Neural progenitor cell (in vitro differentiated cells): ENCODE measurements at places on chromosomes 7 and 10. TPM values are rescaled to one million over a fixed set of nuclear protein-coding genes. Genes with fewer than 3 reads are reported as not detected.

- H3K4me1 ChIP-seq: peaks cover 17% of the 10 kb centered on the region
- H3K36me3 ChIP-seq: no peaks in the 10 kb centered on the region
- H3K27ac ChIP-seq: no peak overlapping the region
- H3K27me3 ChIP-seq: no peaks in the 10 kb centered on the region
Measured at GRCh38 chr10:30111340-30112022, 52.1 kb upstream of the JCAD start.

GRCh38 chr7:55552320-55553023, 19.8 kb downstream of the VOPP1 start:
- H3K4me3 ChIP-seq: no peak overlapping the region
- DNase-seq: no peak
- no peaks in the 10 kb centered on the region for H3K27me3 ChIP-seq
- no peak overlapping the region for H3K27ac ChIP-seq

DNA sequence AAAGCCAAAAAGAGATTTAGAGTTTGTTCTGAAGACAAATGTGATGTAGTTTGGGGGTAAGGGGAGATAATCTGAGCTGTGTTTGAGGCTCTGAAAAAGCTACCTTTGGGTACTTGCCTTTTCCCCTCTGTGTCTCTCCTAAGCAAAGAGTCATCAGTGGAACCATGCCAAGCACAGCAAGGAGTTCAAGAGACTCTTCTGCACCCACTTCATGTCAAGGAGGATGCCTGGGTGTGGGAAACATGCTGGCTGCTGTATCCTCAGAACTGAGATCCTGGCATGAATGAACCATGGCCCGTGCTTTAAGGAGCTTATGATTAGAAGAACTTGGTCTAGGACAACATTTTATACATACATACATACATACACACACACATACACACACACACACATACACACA, 142.9 kb downstream of the NOC3L start:
- no peak overlapping the region for H3K4me3 ChIP-seq
- no peak for DNase-seq
- H3K4me1 ChIP-seq: no peaks in the 10 kb centered on the region

DNA sequence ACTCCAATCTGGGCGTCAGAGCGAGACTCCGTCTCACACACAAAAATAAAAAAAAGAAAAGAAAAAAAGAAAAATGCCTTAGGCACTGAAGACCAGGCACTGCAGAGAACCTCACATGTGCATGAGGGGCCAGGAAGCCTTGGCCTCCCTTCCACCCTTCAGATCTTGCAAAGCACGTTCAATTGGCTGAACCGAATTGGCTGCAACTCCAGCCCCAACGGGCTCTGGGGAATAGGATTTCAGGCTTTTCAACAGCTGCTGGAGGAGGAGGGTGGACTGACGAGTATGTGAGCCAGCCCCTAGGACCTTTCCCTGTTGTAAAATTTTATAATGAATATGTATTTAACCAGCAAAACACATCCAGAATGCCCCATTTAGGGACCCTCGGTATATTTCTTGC, 16.7 kb downstream of the TMEM120A start:
- H3K27ac ChIP-seq: no peak overlapping the region
- no peaks in the 10 kb centered on the region for H3K27me3 ChIP-seq
- H3K36me3 ChIP-seq: no peaks in the 10 kb centered on the region
- H3K4me3 ChIP-seq: no peak overlapping the region
- H3K4me1 ChIP-seq: no peaks in the 10 kb centered on the region

DNA sequence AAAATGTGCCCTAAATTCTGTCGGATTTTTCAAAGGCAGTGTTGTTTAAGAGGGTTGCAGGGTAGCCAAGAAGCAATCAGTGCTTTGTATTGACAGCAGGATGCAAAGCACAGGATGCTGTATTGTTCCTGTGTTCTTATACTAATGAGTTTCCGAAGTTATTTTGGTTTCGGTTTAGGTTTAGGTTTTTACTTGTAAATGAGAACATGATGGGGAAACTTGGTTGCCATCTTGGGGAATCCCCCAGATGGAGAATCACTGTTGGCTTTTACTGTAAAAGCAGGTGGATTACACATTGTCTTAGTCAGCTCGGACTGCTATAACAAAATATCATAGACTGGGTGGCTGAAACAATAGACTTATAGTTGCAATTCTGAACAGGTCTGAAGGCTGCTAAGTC, 72.1 kb downstream of the INHBA start:
- no peak overlapping the region for H3K4me3 ChIP-seq
- no peaks in the 10 kb centered on the region for H3K27me3 ChIP-seq
- peaks cover 16% of the 10 kb centered on the region for H3K4me1 ChIP-seq

Gene SDK1
- total RNA-seq: 4.4 and 4.9 TPM in 2 replicates
